Activated CD4-positive, alpha-beta T cell treated with anti-CD3 and anti-CD28 coated beads for 4 hours (primary cell): ENCODE measurements at places on chromosomes 4 and X.
A peak's percentile ranks its signal among the peaks of the same experiment; 100 is the strongest.

- DNase-seq, result no peak
Observed at GRCh38 chr4:152087335-152087734, 326.5 kb upstream of the GATB start.

- peak; percentile 3 for DNase-seq
Observed at GRCh38 chr4:148216866-148217814, 225.1 kb downstream of the NR3C2 start.

DNA sequence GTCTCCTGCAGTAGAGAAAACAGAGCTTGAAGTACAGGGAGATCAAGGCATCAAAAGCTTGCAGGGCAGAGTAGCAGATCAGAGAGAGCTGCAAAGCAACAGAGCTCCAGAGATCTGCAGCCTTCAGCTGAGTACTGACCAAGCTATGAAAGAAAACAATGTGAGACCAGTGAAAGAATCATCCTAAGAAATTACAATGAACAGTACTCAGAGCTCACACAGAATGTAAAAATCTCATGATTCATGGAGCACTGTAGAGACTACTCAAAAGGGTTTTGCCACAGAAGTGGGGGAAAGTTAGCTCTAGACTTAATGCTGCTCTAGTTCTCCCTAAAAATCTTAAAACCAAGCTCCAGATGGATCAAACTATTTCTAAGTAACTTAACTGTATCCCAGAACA, 80.0 kb upstream of the MAB21L2 start:
- no peak for DNase-seq

GRCh38 chr4:112431158-112431557, 84.8 kb downstream of the NEUROG2 start:
- DNase-seq, result no peak

DNA sequence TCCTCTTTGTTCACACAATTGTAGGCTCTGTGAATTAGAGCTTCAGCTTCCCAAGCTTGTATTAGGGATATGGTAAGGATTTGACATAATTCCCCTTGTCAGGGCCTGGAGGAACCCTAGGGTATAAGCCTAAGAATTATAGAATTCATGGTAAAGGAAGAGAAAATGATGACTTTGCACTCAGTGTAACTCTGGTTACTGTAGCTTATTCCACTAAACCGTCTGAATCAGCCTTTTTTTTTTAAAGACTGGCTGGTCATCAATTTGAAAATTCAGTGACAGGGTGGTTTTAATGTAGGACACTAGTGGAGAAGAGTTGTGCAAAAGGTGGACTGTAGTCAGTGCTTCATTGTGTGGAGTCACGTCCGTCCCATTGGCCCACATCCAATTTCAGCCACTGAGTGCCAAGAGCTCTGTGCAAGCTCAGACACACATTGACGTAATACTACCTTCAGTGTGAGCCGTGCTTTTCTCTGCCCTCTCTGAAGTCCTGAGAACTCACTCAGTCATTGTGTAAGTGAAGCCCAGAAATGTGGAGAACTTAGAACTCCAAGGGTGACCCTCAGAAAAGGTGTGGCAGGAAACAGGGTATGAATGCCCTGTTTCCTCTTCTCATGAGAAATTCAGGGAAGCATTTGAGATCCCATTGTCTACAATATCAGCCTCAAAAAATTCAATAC, 449.8 kb downstream of the C4orf33 start:
- no peak for DNase-seq

DNA sequence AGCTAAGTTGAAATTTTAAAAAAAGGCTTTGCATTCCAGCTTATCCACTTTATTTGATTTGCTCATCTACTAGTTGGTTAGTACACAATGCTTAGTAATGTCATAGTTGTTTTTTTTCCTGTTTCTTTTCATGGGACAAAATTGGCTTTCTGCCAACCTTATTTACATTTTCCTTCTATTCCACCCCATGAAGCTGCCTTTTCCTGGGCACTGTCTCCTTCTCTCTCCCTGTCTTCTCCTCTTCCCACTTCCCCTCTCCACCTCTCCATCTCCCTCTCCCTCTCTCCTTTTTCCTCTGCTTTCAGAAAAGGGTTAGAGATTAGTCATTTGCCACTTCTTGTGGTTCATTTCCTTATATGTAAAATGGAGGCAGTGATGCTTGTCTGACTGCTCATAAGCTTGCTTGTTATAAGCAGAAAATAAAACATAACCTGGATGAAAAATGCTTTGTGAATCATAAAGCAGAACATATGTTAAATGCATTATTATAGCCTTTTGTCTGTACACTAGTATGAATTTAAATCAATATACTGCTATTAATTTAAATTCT, 181.9 kb downstream of the CEP135 start:
- no peak for DNase-seq

GRCh38 chr4:11072999-11073398, 355.7 kb downstream of the HS3ST1 start:
- no peak for DNase-seq

- DNase-seq, result no peak
Observed at GRCh38 chr4:158121161-158121579, 51.7 kb downstream of the GASK1B start.

- no peak for DNase-seq
Observed at GRCh38 chr4:168655182-168655581, 158.3 kb downstream of the PALLD start.

- DNase-seq, result no peak
Observed at GRCh38 chr4:24831637-24832036, 36.3 kb downstream of the SOD3 start.

GRCh38 chr4:121950680-121951520, 960 bp downstream of the TRPC3 start:
- peak; percentile 22 for DNase-seq

- DNase-seq, result no peak
Observed at GRCh38 chrX:13131396-13132137, 87.1 kb upstream of the FAM9C start.

DNA sequence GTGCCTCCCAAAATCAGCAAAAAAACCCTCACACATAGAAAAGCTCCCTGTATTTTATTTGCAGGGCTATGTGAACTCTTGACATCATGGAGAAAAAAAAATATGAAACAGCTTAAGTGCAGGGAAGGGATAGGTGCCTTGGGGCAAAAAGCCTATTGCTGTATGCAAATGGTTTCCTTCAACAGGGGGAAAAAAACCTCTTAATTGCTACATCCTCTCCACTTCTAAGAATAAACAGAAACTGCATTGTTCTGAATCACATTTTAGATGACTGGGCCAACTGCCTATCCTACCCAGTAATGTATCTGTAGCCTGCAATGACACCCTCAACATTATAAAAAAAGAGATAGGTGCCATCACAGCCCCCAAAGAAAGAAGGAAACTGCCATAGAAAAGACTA, 229.4 kb upstream of the GALNTL6 start:
- no peak for DNase-seq

GRCh38 chr4:98446499-98447375, 185.6 kb downstream of the RAP1GDS1 start:
- DNase-seq, result peak; percentile 49

DNA sequence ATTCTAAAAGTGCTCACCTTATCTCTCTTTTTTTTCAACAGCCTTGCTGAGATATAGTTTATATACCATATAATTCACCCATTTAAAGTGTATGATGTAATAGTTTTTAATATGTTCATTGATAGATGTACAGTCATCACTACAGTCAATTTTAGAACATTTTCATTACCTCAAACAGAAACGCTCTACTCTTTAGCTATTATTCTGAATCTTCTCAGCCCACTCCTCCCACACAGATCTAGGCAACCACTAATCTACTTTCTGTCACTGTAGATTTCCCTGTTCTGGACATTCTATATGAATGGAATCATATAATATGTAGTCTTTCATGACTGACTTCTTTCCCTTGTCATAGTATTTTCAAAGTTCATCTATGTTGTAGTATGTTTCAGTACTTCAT, 22.6 kb downstream of the MND1 start:
- no peak for DNase-seq

DNA sequence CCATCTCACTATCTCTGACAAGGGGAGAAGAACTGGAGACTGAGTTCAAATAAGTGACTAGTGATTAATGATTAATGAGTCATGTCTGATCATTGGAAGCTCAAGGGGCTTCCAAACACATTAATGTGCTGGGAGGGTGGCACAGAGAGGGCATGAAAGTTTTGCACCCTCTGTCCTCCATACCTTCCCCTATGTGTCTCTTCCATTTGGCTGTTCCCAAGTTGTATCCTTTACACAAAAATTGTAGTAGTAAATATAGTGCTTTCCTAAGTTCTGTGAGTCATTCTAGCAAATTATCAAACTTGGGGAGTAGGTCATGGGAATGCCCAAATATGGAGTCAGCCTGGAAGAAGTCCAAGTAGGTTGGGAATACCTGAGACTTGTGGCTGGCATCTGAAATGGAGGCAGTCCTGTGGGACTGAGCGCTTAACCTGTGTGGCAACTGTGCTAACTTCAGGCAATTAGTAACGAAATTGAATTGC, 4.1 kb upstream of the FAM200B start:
- DNase-seq, result no peak

DNA sequence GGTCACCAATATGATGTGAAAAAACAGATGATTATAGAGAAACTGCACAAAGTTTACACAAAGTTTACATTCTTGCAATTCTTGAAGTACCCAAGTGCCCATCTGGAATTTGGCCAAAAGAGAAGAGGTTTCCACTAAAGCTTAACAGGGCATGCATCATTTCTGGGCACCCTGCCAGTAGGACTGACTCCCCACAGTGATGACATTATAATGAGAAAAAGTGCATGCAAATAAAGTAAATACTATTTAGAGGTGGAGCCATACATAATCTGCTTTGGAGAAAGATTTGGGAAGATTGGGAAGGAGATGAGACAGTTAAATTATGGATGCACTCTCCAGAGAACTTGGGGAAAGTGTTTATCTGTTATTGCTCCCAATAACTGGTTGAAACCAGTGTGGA, 93.7 kb upstream of the TRPC3 start:
- no peak for DNase-seq

DNA sequence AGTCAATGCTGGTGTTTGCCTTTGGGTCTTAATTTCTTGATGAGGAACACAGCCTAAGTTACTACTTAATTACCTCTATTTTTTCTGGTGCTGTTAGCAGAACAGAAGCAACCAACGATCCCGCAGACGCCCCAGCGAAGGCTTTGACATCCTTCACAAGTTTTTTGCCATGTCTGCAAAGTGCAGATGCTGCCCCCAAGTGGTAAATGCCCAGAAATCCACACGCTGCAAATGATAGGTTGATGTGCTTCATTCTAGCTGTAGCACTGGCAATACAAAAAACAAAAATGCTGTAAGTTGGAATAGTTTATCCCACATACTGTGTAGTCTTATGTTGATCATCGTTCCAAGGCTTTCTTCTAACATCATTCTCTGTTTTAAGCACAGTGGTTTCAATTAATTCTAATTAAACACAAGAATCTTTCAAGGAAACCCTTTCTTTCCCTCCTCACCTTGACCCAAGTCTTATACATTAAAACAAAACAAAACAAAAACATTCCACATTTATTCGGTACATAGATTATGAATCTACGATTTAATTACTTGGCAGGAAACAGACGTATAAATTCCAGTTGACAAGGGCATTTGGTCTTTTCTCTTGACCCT, 1.2 kb downstream of the PNPLA4 start:
- peak; percentile 41 for DNase-seq

- no peak for DNase-seq
Observed at GRCh38 chr4:107666134-107666533, 53.9 kb downstream of the PAPSS1 start.

GRCh38 chrX:150504397-150505182, 63.8 kb upstream of the MTM1 start:
- DNase-seq, result no peak

DNA sequence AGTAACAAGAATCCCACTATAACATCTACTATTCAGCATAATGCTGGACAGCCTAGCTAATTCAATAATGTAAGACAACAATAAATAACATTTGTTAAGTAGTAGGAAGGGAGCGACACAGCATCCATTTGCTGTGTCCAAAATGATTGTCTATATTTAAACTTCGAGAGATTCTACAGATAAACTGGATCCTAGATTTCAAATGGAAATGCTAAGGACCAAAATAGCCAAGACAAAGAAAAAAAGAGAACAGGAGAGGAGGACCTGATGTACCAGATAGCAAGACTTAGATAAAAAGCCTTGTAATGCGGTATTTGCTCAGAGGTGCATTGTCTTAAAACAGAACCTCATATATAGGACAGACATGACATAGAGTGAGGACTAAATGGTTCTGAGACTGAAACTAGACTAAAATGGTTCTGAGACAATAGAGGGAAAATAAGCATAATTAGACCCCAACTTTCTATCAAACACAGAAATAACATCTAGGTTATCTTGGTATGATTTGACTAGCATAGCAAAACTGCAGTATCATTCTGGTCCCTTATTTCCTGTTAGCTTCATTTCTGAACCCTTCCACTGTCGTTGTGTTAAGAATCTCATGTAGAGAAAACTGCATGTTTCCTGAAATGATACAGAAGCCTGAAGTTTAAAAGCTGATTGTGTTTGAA, 3.8 kb downstream of the HPGDS start:
- DNase-seq, result no peak
